Glutamatergic neuron (in vitro differentiated cells): ENCODE measurements at places on chromosomes 2 and 18. TPM values are rescaled to one million over a fixed set of nuclear protein-coding genes. Genes with fewer than 3 reads are reported as not detected.

Gene CHRNG
- 3.5 TPM for total RNA-seq

Gene ELP2
- total RNA-seq = 96.2 TPM

Gene CROCC2
- not detected for total RNA-seq

Gene RFTN2
- 2.5 TPM for total RNA-seq

Gene BMP10
- not detected for total RNA-seq

Gene SLC14A1
- total RNA-seq = not detected

Gene CCDC178
- not detected for total RNA-seq

Gene FAM237A
- not detected for total RNA-seq

Gene RGPD3
- total RNA-seq = 0.27 TPM

Gene CDH19
- total RNA-seq = not detected
